ENCODE measurements at places on chromosomes 4 and X.
A peak's percentile ranks its signal among the peaks of the same experiment; 100 is the strongest.

- DNase-seq: no peak
Observed at GRCh38 chr4:137065311-137065710, 467.0 kb downstream of the PCDH18 start.

GRCh38 chr4:10643600-10644425 lies 40.8 kb downstream of the CLNK start:
- DNase-seq: no peak

DNA sequence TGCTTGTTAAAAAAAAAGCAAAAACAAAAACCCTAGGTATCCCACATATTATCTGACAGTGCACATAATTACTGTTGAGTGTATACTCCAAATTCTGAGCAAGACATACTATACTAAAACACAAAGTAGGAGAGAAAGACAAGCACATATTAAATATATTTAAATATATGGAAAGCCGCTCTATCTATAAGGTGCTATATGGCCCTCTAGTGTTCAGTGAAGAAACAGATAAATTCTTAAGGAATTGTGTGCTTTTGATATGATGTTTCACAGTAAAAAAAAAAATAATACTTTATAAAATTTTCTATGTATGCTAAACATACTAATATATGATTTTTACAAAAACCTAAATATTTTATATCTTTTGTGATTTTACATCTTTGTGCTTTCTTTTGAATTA lies 137.8 kb downstream of the FBXW7 start:
- DNase-seq: peak; percentile 3

GRCh38 chr4:169014586-169014985 lies 4.5 kb upstream of the CBR4 start:
- DNase-seq: no peak

DNA sequence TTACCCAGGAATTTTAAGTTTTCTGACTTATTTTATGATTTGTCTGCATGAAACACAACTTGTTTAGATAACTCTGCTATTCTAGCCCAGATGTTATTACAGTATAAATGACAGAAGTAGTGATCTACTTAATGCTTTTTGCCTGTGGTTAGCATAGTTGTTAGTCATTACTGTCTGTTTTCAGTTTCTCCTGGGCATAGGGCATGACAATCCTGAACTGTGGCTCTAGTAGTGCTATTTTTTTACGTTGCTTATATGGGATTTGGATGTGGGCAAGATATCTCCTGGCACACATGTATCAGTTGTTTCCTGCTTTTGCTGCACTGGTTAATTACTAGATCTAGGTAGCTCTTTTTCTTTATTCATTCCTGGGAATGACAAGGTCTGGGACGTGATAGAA lies 1005.8 kb downstream of the PCDH18 start:
- DNase-seq: no peak

DNA sequence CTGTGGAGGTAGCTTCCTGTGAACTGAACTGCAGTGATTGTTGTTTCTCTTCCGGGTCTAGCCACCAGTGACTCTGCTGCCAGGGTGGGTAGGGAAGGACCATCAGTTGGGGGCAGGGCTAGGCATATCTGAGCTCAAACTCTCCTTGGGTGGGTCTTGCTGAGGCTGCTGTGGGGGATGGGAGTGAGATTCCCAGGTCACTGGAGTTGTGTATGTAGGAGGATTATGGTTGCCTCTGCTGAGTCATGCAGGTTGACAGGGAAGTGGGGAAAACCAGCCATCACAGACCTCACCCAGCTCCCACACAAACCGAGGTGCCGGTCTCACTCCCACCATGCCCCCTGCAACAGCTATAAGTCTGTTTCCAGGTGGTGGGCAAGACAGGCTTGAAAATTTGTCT lies 1937.8 kb downstream of the PCDH7 start:
- DNase-seq: no peak

GRCh38 chrX:136814847-136815750 lies 34.4 kb upstream of the ARHGEF6 start:
- DNase-seq: no peak

All from NCI-H2171 treated with DMSO at 0.1 percent for 48 hours (cell line).